Tongue (tissue), 3 donors: ENCODE measurements at places on chromosomes 13 and 19.

- DNase-seq = no peak
Observed at GRCh38 chr13:79108914-79109643, 297.0 kb downstream of the RBM26 start.

DNA sequence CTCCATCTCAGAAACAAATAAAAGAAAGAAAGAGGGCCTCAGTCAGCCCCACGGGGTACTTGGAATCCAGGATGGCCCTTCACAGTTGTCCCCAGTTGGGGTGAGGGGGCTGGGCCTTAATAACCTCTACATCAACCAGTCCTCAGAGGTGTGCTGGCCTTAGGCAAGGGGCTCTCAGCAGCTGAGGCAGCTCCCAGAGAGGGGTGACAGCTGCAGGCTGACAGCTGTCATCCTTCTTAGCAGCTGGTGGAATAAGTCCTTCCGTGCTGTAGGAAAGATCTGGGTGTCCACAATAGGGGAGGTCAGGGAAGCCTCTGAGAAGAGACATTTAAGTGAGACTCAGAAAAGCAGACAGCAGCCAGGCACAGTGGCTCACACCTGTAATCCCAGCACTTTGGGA is 7.4 kb downstream of the BCAM start:
- peak; percentile 88 for DNase-seq

DNA sequence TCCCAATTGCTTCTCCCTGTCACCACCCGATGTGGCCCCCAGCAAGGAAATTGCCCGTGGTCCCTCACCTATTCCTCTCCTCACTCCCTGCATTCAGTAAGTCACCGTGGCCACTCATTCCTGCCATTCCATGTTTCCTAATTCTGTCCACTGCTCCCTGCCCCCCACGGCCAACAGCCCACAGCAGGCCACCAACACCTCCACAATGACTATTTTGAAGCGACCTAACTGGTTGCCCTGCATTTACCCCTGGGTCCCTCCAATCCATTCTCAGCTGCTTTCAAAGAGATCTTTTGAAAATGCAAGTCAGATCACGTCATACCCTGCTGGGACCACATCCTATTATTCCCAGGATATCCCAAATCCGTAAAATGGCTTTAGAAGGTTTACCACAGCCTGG is 210.4 kb downstream of the DCLK1 start:
- no peak for DNase-seq

DNA sequence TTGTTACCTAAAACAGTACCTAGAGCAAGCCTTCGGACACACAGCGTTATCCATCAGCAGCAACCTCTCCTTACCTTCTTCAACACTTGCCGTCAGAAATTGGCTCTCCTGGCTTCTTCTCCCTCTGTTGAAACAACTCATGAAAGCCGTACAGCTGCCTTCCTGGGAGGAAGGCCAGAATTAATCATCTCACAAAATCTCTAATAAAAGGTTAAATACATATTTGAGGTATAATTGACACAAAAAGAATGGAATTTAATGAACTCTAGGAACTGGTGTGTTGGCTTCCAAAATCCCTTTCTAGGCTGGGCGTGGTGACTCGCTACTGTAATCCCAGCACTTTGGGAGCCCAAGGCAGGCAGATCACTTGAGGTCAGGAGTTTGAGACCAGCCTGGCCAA is 37.3 kb upstream of the GTF2F2 start:
- DNase-seq = no peak

DNA sequence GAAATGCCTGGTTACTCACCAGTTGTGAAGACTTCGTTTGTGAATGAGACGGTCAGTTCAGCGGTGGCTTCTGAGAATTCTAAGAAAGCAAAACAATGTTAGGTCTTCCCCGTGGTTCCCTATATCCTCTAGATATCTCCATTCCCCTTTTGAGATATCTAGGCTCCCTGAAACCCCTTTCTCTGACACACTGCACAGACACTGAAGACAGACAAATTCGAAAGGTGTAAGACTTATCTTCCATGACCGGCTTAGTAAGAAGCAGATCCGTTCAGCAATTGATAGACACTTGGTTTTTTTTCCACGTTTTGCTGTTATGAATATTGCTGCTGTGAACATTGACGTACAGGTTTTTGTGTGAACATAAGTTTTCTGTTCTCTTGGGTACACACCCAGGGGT is 19.4 kb downstream of the GP6 start:
- DNase-seq = no peak

- peak; percentile 89 for DNase-seq
Observed at GRCh38 chr19:36141039-36141927, 1.4 kb downstream of the CAPNS1 start.

GRCh38 chr13:85461621-85462020 is 337.6 kb downstream of the SLITRK6 start:
- peak; percentile 4 for DNase-seq

GRCh38 chr13:112760931-112761330 is 71.1 kb downstream of the ATP11A start:
- no peak for DNase-seq

DNA sequence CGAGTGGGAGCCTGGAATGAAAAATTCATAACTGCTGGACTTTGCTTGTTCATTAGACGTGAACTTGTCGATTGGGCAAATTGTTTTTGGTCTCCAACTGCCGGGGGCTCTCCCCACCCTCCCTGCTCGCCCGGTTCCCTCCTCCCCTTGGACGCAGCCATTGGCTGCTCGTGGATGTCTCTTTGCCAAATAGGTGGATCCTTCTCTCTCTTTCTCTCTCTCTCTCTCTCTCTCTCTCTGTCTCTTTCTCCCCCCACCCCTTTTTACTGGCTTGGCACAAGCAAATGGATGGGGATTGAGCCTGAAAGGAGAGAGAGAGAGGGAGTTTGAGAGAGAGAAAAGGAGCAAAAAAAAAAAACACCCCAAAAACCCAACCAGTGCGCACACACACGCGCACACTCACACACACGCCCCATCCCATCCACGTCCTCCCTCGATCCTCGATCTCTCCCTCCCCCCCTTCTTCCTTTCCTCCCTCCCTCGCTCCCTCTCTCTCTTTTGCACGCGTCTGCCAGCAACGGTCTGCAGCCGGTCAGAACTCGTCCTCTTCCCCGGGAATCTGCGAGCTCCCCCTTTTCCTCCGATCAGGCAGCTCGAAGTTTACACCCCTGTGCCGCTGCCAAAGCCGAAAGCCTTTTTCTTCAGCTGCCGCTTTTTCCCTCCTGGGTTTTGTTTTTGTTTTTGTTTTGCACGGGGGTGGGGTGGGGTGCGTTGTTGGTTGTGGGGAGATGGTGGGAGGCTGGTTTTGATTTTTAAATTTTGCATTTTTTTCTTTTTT is 27.8 kb downstream of the NFIX start:
- peak; percentile 96 for DNase-seq

DNA sequence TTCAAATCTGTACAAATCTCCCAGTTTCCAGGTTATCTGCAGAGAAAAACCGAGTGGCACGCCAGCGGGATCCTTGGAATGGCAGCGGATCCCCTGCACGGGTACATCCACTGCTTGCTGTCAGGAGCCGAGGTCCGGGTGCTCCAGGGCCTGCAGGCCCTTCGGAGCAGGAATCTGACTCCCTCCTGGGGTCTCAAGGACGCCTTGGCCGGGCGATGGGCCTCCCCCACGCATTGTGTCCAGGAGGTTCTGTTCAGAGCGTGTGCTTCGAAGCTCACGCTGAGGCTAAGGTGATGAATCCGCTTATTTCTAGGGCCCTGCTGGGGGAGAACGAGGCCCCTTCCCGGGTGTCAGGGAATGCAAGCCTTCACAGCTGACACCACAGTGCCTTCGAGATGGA is 148.9 kb downstream of the SOX1 start:
- DNase-seq = no peak
